ENCODE measurements at places on chromosomes 7 and 10.

- H3K27me3 ChIP-seq: no peaks in the 10 kb centered on the region
- no peak overlapping the region for H3K27ac ChIP-seq
- H3K4me3 ChIP-seq: no peak overlapping the region
- no peaks in the 10 kb centered on the region for H3K36me3 ChIP-seq
- no peak for DNase-seq
Measured at GRCh38 chr10:105770524-105771212, 1129.6 kb downstream of the SORCS3 start.

DNA sequence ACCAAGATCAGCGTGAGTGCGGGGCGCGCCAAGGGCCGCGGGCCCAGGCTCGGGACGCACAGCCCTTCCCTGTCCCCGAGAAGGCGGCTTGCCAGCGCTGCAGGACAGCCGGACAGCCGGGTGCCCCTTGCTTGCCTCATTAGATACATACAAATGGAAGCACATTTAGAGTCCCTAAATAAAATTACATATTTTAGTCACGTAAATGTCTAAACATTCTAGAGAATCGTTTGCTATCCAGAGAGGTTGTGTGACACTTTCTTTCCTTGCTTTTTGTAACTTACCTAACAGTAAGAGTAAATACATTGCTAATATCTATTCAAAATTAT, 4.8 kb downstream of the VSTM2A start:
- H3K27ac ChIP-seq: no peak overlapping the region
- H3K36me3 ChIP-seq: no peaks in the 10 kb centered on the region
- DNase-seq: no peak
- no peak overlapping the region for H3K4me3 ChIP-seq
- no peaks in the 10 kb centered on the region for H3K4me1 ChIP-seq
- no peaks in the 10 kb centered on the region for H3K27me3 ChIP-seq

- DNase-seq: no peak
- peaks cover 60% of the 10 kb centered on the region for H3K36me3 ChIP-seq
- peak overlapping the region; percentile 29 for H3K27ac ChIP-seq
Measured at GRCh38 chr7:99428972-99429566, 9.5 kb downstream of the PTCD1 start.

- H3K36me3 ChIP-seq: peaks cover 14% of the 10 kb centered on the region
- no peaks in the 10 kb centered on the region for H3K4me1 ChIP-seq
- DNase-seq: no peak
- H3K4me3 ChIP-seq: no peak overlapping the region
- no peaks in the 10 kb centered on the region for H3K27me3 ChIP-seq
- H3K27ac ChIP-seq: no peak overlapping the region
Measured at GRCh38 chr7:98187138-98187502, 24.1 kb upstream of the BHLHA15 start.

- DNase-seq: no peak
- H3K27me3 ChIP-seq: no peaks in the 10 kb centered on the region
- H3K4me3 ChIP-seq: no peak overlapping the region
- H3K4me1 ChIP-seq: no peaks in the 10 kb centered on the region
- peaks cover 7% of the 10 kb centered on the region for H3K36me3 ChIP-seq
Measured at GRCh38 chr10:15122477-15123030, 25.4 kb downstream of the RPP38 start.

- H3K27me3 ChIP-seq: no peaks in the 10 kb centered on the region
- no peaks in the 10 kb centered on the region for H3K36me3 ChIP-seq
- no peaks in the 10 kb centered on the region for H3K4me1 ChIP-seq
- no peak overlapping the region for H3K27ac ChIP-seq
Measured at GRCh38 chr7:137703291-137704010, 143.3 kb downstream of the DGKI start.

DNA sequence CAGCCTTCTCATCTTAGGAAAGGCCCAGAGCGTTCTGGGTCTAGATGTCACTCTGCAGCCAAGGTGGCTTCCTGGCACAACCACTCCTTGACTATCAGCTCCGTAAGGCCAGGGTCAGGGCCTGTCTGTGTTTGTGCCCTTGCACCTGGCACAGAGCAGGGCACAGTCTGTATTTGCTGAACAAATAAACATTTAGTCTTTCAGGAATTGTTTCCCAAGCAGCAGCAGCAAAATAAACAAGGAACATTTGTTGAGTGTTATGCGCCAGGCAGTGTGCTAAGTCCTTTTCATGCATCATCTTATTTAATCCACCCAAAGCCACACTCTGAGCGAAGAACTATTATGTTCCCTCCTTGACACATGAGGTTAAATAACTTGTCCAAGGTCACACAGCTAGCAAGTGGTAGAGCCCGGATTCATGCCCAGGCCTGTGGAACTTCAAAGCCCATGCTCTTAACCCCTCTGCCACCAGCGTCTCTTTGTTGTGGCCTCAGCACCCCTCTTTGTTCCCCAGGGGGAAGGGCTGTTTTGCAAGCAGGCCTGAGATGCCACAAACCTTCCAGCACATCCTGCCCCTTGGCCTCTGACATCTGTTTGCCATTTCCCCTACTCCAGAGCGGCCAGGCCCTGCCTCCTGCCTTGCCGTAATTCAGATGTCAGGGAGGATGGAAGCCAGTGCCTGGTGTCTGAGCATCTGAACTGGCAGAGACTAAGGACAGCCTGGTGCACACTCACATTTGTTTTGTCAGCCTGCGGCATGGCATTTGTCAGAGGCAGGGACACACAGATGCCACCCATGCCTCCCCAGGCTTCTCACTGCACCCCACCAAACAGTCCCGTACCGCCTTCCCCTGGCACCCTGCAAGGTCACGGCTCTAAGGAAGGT, 325.8 kb upstream of the ZMIZ1 start:
- DNase-seq: peak; percentile 21
- H3K27ac ChIP-seq: no peak overlapping the region
- H3K4me1 ChIP-seq: peaks cover 15% of the 10 kb centered on the region
- H3K27me3 ChIP-seq: no peaks in the 10 kb centered on the region

GRCh38 chr10:93553482-93554315, 12.8 kb upstream of the FFAR4 start:
- no peak for DNase-seq
- no peaks in the 10 kb centered on the region for H3K36me3 ChIP-seq
- no peak overlapping the region for H3K27ac ChIP-seq
- H3K4me1 ChIP-seq: no peaks in the 10 kb centered on the region

DNA sequence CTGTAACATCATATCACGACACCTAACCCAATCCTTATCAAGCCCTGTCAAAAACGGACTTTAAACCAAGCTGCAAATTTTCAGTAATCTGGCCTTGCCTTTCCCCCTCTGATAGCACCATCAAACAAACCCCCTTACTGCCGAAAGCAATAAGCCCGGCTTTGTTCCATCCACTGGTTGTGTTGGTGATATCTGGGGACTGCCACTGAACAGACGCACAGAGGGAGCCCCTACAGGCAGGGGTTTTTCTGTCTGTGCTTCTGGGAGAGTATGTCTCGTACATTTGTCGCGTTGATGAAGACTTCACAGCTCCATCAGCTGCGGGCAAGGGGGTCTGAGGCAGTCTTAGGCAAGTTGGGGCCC, 550 bp upstream of the PLAU start:
- H3K36me3 ChIP-seq: no peaks in the 10 kb centered on the region
- peaks cover 15% of the 10 kb centered on the region for H3K4me1 ChIP-seq

- no peaks in the 10 kb centered on the region for H3K4me1 ChIP-seq
- H3K4me3 ChIP-seq: no peak overlapping the region
- no peak for DNase-seq
- H3K27ac ChIP-seq: peak overlapping the region; percentile 24
Measured at GRCh38 chr7:130367836-130368746, 12.2 kb upstream of the CPA1 start.

DNA sequence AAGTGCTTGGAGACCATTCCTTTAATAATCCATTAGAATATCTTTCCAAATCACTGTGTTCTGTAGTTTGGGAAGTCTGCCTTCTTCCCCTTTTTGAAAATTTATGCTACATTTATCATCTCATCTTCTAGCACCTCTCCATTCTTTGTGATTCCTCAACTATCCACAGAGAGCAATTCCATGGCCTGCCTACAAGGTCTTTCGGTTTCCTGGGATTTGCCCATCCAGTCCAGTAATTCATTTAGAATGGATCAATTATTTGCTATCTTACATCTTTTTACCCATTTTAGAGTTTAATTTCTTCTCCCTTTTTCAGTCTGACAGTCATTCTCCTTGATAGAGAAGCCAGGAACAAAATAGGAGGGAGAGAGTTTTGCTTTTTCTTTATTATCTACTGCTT, 179.8 kb downstream of the ST7 start:
- no peak overlapping the region for H3K27ac ChIP-seq
- DNase-seq: no peak

DNA sequence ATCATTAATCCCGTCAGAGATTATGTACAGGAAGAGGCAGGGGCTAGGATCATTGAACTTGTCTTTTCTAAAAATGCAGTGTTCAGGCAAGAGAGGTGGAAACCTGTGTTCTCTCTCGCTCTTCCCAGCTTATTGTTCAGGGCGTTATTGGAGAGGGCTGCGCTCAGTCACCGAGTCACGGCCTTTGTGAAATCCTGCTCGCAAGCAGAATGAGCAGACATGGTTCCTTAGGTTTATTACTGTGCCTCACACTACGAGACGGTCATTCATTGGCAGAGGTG, 631 bp upstream of the PRKRIP1 start:
- DNase-seq: no peak
- H3K4me1 ChIP-seq: peaks cover 15% of the 10 kb centered on the region
- peak overlapping the region; percentile 92 for H3K4me3 ChIP-seq
- H3K27me3 ChIP-seq: no peaks in the 10 kb centered on the region

- H3K36me3 ChIP-seq: no peaks in the 10 kb centered on the region
- H3K27me3 ChIP-seq: no peaks in the 10 kb centered on the region
- no peak for DNase-seq
- no peak overlapping the region for H3K4me3 ChIP-seq
- H3K27ac ChIP-seq: no peak overlapping the region
Measured at GRCh38 chr7:149670288-149670687, 103.1 kb downstream of the ZNF467 start.

DNA sequence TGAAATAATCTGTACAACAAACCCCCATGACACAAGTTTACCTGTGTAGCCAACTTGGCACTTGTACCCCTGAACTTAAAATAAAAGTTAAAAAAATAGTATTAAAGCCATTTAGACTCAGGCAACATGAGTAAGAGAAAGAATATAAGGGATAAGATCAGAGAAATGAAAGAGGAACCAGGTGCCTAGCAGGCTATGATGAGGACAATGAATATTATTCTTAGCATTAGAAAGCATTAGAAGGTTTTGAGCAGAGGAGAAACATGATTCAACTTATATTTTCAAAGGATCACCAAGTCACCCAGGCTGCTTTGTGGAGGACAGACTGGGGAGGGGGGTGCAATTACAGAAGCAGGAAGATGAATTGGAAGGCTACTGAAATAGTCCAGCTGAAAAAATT, 48.1 kb upstream of the TES start:
- DNase-seq: no peak
- H3K4me3 ChIP-seq: no peak overlapping the region
- no peaks in the 10 kb centered on the region for H3K36me3 ChIP-seq
- no peak overlapping the region for H3K27ac ChIP-seq
- H3K4me1 ChIP-seq: no peaks in the 10 kb centered on the region
- no peaks in the 10 kb centered on the region for H3K27me3 ChIP-seq

GRCh38 chr10:98790817-98791216, 344.1 kb upstream of the HPS1 start:
- no peaks in the 10 kb centered on the region for H3K27me3 ChIP-seq
- no peaks in the 10 kb centered on the region for H3K36me3 ChIP-seq
- no peak overlapping the region for H3K4me3 ChIP-seq
- H3K27ac ChIP-seq: no peak overlapping the region
